ENCODE measurements at places on chromosomes 5 and 9. TPM values are rescaled to one million over a fixed set of nuclear protein-coding genes. Genes with fewer than 3 reads are reported as not detected.
A peak's percentile ranks its signal among the peaks of the same experiment; 100 is the strongest.

TLX3 gene
- total RNA-seq = not detected

DNA sequence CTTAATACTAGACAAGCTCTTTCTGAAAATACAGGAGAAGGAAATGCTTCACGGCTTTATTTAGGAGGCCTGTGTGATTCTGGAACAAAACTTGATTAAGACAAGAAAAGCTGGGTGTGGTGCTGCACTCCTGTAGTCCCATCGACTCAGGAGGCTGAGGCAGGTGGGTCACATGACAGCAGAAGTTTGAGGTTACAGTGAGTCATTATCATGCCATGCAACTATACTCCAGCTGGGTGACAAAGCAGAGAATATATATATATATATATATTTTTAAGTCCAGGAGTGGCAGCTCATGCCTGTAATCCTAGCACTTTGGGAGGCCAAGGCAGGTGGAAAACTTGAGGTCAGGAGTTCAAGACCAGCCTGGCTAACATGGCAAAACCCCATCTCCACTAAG lies 33.1 kb upstream of the SPIN1 start:
- no peak for DNase-seq

FAM221B gene
- total RNA-seq = not detected

DNA sequence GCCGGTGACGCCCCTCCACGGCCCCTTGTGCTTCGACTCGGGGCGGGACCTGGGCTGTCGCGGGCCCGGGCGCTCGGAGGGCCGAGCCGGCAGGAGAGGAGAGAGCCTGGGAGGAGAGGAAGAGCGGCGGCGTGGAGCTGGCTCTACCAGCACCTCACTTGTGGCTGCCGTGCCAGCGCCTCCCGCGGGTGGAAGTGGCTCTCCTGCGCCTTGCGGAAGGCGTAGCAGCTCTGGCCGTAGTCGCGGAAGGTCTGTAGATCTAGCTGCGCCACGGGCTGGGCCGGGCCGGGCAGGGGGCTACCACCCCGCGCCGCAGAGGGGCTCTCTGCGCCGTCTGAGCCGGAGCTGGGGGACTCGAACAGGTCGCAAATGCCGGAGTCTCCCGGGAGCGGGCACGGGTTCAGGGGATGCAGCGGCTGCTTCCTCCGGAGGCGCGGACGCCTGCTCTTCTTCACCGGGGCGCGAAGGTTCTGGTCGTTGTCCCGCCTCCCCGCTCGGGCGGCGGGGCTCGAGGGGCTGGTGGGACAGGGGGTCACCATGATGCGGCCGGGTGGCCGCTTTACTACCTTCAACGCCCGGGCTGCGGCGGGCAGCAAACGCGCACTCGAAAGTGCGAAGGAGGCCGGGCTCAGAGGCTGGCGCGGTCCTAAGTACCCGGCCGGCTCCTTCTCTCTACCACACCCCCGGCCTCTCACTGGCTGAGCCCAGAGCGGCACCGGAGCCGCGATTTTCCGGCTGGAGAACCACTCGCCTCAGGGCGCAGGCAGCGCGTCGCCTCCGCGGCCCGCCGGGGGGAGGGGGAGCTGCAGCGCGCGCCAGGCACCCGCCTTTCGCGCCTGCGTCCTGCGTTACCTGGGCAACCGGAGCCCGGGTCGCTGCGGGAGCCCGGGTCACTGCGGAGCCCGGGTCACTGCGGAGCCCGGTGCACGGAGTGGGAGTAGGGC lies at the start of gene CCNO:
TSS of gene CCNO (minus strand) at position 624 of the 944 bp plus-strand sequence. CDS start at position 539, 85 bp downstream.
- DNase-seq = peak; percentile 89

DNA sequence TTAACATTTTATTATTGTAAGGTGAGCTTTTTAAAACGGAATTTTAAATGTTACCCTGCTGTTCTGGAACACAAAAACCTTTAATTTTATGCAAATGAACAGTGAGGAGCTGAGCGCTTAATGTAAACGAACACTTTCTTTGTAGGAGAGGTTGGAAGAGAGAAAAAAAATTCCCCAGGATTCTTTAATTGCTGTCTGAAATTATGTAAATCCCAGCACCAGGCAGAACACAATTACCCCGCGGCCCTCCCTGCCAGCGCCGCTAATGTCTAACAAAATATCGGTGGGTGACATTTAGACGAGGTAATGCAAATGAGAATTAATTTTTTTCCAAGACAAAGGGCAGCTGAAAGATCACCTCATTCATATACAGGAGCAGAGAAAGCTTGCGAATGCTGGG lies 143.4 kb upstream of the MVB12B start:
- DNase-seq = no peak

C9 gene
- 4.5 TPM for total RNA-seq

GRCh38 chr5:40568548-40568947 lies 111.2 kb upstream of the PTGER4 start:
- DNase-seq = no peak

DNA sequence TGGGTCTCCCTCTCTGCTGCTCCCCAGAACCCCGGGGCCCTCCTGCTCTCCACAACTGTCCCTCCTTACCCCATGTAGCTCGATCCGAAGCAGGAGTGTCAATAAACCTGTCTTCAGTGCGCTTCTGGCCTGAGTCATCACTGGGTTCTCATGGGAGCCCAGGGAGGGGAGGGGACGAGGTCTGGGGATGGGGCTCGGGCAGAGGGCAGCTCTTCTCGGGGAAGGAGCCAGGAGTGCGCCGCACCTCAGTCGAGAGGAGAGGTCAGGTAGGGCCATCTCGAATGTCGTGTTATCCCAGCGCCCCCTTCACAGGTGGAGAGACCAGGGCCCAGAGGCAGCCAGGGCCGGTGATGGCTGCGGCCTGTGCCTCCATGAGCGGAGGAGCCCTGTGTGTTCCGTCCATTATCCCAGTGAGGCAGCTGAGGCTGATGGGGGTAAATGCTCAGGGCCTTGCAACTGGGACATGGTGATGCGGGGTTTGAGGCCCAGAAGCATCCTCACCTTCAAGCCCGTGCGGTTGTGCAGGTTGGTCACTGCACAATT lies 52.1 kb downstream of the LRSAM1 start:
- DNase-seq = no peak

DNA sequence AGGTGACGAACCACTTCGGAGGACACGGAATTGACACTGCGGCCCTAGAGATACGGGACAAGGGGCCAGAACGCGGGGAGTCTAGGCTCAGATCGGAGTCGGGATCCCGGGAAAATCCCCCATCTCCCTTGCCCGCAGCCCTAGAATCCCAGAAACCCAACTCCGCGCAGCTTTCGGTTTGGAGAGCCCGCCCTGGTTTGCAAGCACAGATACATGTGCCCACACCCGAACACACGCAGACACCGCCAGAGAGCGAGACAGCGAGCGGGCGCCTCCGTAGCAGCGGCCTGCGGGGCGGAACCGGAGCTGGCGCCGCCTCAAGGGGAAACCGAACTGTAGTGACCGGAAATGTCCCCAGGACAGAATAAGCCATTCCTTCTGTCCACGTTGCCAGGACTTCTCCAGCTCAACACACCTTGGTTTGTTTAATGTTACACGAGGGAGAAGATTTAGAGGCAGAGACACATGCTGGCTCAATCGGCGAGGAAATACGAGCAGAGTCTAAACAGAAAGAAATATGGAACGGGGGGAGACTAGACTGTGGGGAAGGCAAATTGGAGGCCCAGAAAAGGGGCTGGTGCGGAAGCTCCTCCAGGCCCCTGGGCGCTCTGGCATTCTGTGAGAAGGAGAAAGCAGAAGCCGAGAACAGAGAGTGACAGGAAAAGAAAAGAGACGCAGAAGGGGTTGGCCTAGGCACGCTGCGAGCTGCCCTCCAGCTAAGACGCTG lies 2.9 kb upstream of the PAX5 start:
- peak; percentile 55 for DNase-seq

DNA sequence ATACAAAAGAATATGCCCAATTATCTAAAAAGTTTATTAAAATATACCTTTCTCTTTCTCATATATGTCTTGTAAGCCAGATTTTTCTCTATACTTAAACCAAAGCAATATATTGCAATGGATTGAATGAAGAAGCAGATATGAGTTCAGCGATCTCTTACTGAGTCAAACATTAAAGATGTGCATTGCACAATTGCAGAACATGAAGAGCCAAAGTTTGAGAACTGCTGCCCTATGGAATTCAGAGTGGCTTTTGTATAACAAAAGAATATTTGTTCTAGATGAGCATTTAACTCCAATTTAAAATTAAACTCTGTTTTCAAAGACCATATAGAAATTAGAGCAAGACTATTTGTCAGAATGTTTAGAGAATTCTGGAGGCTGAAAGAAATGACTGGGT lies 519.0 kb upstream of the DAB2 start:
- DNase-seq = no peak

DNA sequence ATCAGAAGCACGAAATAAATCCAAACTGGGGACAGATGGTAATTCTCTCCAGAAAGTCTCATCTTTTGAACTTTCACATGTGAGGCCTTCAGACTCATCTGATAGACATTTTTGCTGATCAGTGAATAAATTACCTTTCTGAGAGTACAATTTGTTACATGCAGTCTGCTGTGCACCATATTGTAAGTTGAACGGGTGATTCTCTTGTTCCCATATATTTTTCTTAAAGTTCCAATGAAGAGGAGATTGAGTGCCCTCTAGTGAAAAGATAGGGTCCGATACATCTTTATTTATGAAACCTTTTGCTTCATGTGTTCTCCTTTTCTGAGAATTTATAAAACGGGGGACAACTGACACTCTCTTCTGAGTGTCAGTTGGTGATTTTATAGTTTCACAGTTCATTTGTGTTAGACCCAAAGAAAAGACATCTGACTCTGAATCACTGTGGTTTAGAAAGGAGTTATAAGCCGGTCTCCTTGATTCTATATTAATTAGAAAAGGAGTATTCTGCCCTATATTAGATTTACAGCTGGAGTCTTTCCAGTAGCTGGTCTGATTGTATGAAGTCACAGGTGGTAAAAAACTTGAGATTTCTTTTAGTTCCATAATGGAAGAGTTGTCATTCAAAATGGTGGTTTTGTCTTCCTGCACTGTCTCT lies 30.4 kb downstream of the GNG10 start:
- DNase-seq = no peak

- DNase-seq = no peak
Measured at GRCh38 chr5:88643315-88643714, 239.7 kb downstream of the MEF2C start.

DNA sequence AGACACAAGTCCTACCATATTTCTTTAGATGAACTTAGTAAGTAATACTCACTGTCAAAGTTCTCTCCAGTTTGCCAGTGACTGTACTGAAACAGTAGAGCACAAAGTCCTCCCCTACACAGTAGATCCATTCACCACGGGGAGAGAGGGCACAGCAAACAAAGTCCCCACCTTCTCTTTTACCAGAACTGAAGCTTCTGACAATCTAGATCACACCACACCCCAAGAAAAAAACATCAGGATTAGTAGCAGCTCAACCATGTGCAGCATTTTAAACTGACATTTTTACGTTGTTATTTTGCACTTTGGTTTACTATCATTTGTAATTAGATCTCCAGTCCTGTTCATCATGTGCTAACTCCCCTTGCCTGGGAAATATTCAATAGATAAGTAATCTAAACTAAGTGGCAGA lies 23.0 kb downstream of the DNAJA1 start:
- peak; percentile 22 for DNase-seq
